ENCODE measurements at places on chromosomes 3 and 15.

- DNase-seq = no peak
Observed at GRCh38 chr3:165640970-165641369, 196.3 kb downstream of the BCHE start.

DNA sequence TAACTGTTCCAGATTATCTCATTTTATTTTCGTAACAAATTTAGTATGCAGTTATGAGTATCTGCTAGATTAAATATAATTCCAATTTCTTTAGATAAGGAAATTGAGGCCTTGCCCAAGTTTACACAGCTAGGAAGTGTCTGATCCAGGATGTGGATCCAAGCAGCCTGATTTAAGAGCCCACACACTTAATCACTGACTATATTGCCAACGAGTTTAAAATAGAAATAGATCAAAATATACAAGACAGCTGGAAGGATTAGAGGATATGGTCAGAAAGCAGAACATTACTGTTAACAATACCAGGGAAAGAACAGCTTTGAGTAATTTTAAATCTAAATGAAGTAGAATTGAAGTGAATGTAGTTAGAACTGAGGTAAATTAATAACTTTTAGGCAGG is 215.2 kb downstream of the C3orf38 start:
- DNase-seq = no peak

GRCh38 chr3:43165786-43166185 is 59.9 kb upstream of the POMGNT2 start:
- no peak for DNase-seq

GRCh38 chr3:26099692-26100091 is 309.8 kb downstream of the OXSM start:
- no peak for DNase-seq

DNA sequence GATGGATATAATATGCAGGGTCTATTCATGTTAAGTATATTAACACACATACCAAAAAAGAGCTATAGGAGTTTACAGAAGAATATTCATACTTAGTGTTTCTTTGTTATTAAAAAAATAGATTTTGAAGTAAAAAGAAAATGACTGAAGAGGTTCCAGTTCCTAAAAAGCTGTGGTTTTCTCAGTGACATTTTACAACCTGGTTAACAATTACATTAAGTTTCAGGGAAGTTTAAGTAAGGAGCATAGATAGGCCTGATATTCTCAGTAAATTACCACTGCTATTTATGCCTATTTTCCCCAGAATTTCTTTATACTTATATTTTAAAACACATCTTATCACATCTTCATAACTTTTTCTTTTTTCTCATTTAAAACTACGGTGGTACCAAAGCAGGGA is 43.6 kb upstream of the SPTSSB start:
- DNase-seq = no peak
